ENCODE measurements at places on chromosomes 3 and 15.

DNA sequence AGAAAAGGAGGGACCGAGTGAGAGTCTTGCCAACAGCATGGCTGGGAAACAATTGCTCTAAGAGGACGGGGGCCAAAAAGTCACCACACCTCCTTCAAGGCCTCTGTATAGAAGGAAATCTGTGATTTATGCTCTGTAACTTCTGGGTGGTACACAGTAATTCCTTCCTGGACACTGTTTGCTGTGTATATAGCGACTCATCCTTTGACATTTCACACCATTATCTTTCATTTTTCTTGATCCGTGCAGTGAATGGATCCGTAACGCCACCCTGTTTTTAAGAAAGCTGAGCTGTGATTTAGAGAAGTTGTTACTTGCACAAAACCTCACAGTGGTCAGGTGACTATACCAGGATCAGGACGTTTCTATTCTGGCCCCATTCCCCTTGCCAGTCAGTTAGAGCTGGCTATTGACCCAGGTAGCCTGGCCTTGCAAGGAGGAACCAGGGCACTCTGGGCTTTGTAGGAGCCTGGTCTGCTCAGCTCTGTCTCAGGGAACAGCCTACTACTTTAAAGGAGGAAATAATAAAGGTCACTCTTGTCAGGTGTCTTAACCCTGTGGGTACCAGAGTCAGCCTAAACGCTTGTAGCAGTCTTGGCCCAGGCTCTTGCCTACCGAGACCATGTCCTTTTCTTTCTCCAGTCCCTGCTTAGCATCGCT, 86.5 kb upstream of the MYZAP start:
- DNase-seq: no peak

- no peak for DNase-seq
Observed at GRCh38 chr3:74443102-74443501, 171.4 kb downstream of the CNTN3 start.

GRCh38 chr3:116145613-116146012, 299.7 kb downstream of the LSAMP start:
- DNase-seq: no peak

DNA sequence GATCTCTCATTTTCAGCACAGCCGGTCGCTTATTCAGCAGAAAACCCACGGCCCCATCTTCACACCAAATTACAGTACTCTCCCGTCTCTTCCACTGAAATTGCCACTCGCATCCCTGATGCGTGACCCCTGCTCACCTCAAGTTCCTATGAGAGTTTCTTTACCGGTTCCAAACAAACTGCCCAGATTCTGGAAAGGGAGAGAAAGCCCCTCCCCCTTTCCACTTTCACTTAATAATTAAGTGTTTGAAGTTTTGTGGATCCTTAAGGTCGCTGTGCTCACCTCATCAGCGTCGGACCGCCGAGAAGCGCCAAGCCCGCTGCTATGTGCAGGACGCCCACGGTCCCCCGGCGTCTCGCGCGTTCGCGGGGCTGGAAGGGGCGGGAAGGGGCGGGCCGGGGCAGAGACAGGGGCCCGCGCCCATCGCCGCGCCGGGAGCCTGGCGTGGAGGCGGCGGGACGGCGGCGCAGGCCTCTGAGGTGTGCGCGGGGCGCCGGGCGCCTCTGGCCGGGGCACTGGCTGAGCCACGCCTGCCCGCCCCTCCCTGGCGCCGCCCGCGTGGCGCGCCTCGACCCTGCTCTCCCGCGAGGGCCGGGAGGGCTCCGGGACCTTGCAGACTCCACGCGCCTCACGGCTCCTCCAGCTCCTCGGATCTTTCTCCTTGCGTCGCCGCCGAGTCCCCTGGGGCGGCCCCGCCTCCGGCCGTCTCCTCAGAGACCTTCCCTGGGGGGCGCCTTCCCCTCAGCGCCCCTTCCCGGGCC, at the start of gene GPR156:
TSS of gene GPR156 (minus strand) at position 476 of the 761 bp plus-strand sequence. CDS start 41,124 bp downstream, outside the sequence.
- no peak for DNase-seq

DNA sequence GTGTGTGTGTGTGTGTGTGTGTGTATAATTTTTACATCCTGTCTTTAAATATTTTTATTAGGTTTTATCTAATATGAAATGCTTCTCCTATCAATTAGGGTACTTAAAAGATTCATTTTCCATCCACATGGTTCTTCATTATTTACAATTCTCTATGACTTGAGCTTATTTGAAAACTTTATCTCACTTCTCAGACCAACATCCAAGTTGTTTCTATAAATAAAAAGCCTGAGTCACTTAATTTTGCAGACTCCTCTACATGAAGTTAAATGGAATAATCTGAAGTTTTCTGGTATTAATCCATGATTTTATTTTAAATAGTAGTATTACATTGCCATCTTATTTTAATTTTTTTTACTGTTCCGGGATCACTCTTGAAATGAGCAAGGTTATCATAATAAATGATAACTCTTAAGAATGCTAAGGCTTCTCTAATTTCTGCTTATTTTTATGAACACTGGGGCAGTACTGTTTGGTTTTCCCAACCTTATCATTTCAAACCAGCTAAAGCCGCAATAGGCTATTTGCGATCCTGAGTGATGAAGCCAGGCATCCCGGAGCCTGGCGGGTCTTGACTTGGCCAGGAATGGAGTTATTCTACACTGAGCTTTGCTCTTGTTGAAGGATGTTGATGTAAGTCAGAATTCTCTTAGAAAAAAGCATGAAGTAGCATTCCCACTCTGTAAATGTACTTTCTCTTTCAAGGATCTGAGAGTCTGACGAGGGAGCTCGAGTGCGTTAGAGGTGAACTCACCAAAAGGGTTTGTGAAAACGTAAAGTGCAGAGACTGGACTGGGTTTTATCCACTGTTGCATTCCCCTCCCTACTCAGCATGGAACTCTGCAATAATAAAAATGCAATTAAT, 220.2 kb upstream of the LRTM1 start:
- DNase-seq: no peak

DNA sequence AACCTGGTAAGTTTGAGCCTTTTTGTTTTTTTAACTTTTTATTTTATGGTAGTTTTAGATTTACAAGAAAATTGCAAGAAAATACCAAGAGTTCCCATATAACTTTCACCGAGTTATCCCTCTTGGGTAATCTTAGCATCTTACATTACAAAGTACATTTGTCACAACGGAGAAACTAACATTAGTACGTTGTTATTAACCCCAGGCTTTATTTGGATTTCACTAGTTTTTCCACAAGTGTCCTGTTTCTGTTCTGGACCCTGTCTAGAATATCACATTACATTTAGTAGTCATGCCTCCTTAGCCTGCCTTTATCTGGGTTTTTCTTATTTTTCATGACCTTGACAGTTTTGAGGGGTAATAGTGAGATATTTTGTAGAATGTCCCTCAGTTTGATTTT, 53.5 kb upstream of the KPNA4 start:
- DNase-seq: no peak
